BJ (cell line): ENCODE measurements at places on chromosomes 1 and 21. TPM values are rescaled to one million over a fixed set of nuclear protein-coding genes. Genes with fewer than 3 reads are reported as not detected.
A peak's percentile ranks its signal among the peaks of the same experiment; 100 is the strongest.

The AMIGO1 gene
- polyA plus RNA-seq = 2.9 and 3.4 TPM in 2 replicates

GRCh38 chr1:25527946-25528595 lies 15.3 kb upstream of the LDLRAP1 start:
- no peak for DNase-seq

The SSBP3 gene
- polyA plus RNA-seq = 19.6 and 25.9 TPM in 2 replicates

The AGRN gene
- polyA plus RNA-seq = 32.7 and 41.2 TPM in 2 replicates

- no peak for DNase-seq
These were observed 113.4 kb upstream of the ATP1A1 start for GRCh38 chr1:116259663-116260062.

- DNase-seq = no peak
These were observed 5.7 kb upstream of the ARID1A start for GRCh38 chr1:26690157-26690556.

The RPTN gene
- polyA plus RNA-seq = not detected in 2 replicates

- no peak for DNase-seq
These were observed 30.8 kb downstream of the RSPH1 start for GRCh38 chr21:42465008-42465802.

The PLA2G4A gene
- polyA plus RNA-seq = 0.48 and 0.92 TPM in 2 replicates

- DNase-seq = no peak
These were observed 1.7 kb upstream of the MRPS15 start for GRCh38 chr1:36465731-36466369.

DNA sequence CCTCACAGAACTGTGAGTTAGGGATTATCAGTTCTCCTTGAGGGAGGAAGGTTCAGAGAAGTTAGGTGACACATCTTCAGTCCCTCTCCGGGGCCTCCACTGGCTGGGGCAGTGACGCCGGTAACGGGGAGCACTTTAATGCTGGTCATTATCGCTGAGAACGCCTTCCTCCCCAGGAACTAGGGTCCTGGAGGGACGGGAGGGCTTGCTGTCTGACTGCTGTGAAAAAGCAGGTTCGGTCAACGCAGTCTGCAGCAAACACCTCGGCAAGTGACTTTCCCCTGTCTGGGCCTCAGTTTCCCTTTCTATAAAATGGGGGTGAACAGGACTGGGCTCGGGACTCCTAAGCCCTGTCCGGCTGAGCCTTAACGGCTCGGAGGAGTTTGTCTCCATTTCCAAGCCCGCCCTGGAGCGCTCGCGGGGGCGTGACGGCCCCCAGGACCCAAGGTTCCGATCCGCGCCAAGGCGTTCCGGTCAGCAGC lies 341 bp upstream of the TMEM61 start:
- no peak for DNase-seq

DNA sequence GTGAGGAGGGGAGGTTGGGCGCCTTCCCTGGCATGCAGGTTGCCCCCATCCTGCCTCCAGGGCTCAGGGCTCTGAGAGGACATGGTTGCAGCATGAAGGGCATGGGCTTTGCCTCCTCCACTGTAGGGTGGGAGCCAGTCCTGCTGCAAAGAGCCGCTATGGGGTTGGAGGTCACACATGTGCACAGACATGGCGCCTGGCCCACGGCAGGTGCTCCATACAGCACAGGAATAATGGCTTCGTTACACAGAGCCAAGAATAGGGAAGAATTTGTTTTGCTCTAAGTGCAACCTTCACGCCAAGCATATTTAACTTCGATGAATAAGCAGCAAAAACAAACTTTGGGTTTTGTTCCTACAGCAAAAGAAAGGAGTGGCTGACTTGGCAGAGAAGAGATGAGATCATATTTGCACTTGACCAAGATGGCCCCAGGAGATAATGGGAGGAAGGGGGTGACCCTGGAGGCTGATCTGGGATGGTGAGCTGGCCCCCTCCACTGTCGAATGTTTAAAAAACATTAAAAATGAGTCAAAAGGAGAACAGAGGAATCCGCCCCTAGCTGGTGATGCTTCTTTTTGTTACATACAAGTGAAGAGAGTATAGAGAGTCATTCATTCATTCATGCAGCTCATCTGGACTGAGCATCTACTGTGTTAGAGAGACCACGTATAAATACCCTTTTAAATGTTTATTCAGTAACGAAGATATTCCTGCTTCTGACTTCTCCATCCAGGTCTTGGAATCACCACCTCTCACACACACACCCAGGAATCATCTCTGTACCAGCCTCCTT lies 12.4 kb upstream of the C2CD2 start:
- no peak for DNase-seq

GRCh38 chr1:100597061-100597741 lies 59.3 kb downstream of the GPR88 start:
- peak; percentile 38 for DNase-seq

The IGSF5 gene
- polyA plus RNA-seq = not detected in 2 replicates

The TSPEAR gene
- not detected in 2 replicates for polyA plus RNA-seq

DNA sequence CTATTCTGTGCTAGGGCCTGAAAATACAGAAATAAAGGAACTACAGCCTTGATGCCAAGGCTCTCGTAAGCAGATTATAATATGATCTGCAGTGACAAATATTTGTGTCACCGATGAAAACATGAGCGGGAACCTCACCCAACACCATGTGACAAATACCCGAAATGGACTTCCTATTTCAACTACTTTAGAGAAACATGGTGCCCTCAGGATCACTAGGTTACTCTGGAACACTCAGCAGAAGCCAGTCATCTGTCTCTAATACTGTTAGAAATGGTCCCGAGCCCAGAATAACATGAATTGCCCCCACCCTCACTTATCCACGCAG lies 463 bp upstream of the VAMP3 start:
- DNase-seq = no peak

The PLEKHA6 gene
- polyA plus RNA-seq = 3.0 and 4.2 TPM in 2 replicates

The C1QA gene
- not detected in 2 replicates for polyA plus RNA-seq

GRCh38 chr1:55877437-55878232 lies 662.5 kb upstream of the USP24 start:
- DNase-seq = no peak

The TSPAN1 gene
- 0.64 and 1.1 TPM in 2 replicates for polyA plus RNA-seq

DNA sequence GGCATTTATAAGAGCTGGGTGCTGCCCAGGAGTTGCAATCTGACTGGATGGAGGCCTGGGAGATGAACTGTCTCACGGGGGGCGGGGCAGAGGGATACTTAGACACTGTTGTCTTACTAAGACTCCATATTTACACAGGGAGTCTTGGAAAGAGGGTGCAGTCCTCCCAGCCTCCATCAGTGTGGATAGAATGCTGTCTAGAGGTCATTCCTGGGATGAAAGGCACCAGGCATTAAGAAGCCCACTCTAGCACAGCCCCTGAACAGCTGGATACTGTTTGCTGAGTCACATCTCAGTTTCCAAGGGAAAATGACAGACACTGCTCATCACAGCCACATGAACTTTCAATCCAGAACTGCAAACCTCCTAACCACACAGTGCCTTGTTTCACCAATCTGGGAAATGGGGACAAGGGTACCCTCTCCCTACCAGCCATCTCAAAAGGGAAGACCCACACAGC lies 43.3 kb downstream of the SSBP3 start:
- DNase-seq = no peak

The GLIS1 gene
- polyA plus RNA-seq = 0.86 and 1.9 TPM in 2 replicates

DNA sequence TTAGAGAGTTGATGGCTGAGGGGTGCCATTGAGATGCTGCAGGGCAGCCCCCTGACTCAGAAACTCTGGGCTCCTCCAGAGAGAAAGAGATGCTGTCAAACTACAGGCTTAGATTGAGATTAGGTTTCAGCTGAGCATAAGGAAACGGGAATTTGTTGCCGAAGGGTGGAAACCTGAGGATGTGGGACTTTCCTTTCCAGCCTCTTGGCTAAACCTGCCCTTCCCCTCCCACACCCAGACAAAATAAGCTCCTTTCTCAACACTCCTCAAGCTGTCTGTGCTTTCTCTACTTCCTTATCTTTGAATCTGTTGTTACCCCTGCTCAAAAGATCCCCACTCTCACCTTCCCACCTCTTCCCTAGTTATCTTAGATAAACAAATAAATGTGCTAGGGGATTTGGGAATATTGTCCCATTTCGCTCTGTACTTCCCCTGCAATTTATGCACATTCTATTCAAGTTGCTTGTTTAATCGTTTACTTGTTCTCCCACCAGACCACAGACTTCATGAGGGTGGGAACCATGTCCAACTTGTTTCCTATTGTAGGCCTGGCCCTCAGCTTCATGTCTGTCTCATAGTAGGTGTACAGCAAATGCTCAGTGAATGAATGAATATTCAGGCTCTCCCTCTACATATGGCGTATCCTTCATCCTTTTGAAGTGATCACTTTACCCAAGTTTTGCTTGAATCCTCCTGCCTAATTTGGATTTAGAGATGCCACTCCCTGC lies 30.6 kb upstream of the MARK1 start:
- no peak for DNase-seq

The AGMAT gene
- polyA plus RNA-seq = 1.1 and 1.2 TPM in 2 replicates

The PRR9 gene
- not detected in 2 replicates for polyA plus RNA-seq

DNA sequence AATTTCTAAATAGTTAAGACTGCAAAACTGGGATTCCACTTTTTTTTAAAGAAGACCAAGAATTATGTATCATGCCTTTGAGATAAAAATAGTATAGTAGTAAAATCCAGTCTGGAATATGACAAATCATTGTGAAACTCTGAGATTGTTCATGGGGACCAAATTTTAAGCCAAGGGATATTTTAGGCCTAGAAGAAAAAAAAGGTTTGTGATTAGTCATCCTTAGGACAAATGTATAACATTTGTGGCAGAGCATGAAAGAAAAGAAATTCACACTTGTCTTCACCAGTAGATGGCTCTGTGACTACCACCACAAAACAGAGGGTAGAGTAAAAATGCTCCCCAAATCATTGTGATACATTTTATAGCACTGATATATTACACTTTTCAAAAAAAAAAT lies 226.1 kb downstream of the KCTD3 start:
- DNase-seq = peak; percentile 89

The GNG12 gene
- 99.6 and 190 TPM in 2 replicates for polyA plus RNA-seq

The RAB42 gene
- polyA plus RNA-seq = 2.0 and 2.8 TPM in 2 replicates

The CD1C gene
- polyA plus RNA-seq = not detected in 2 replicates

DNA sequence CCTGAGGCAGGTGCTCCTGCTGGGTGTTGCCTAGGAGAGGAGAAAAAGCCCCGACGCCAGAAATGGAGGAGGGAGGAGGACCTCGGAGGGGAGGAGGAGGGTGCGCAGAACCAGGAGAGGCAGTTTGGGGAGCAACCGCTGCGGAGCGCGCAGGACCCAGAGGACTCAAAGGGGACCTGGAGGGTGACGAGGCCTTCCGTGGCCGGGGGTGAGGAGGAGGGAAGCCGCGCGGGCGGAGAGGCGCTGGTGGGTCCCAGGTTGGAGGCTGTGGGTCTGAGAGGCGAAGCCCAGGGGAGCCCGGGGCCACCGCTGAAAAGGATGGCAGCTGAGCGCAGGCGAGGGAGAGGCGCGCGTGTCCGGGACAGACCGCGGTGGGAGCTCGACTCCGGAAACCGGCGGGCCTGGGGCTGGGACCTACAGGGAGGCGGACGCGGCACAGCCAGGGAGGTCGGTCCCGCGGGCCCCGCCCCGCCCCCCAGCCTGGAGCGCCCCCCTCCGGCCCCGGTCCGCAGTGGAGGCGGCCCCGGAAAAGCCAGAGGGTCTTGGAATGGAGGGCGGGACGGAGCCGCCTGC lies 15.1 kb downstream of the RNF223 start:
- DNase-seq = no peak

- DNase-seq = no peak
These were observed 925 bp downstream of the TNNI1 start for GRCh38 chr1:201420608-201421002.

The C4BPA gene
- not detected in 2 replicates for polyA plus RNA-seq

The LCE3E gene
- not detected in 2 replicates for polyA plus RNA-seq

DNA sequence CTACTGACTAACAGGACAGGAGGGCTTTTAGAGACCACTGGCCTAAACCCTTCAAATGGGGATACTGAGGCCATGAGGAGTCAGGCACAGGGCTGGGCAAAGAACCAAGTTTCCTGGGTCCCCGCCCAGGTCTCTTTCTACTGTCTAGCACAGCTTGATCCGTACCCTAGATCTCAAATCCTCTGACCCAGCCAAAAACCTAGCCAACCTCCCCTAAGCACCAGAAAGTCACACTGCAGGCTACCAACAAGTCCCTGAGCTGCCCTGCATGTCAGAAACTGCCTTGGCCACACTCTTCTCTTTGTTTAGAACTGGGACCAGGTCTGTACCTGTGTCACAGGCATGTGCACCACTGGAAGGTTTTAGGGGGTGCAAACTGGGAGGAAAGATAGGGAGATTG lies 33.6 kb downstream of the AHDC1 start:
- no peak for DNase-seq

The KLHDC8A gene
- not detected in 2 replicates for polyA plus RNA-seq

The TOE1 gene
- 12.8 and 19.4 TPM in 2 replicates for polyA plus RNA-seq

DNA sequence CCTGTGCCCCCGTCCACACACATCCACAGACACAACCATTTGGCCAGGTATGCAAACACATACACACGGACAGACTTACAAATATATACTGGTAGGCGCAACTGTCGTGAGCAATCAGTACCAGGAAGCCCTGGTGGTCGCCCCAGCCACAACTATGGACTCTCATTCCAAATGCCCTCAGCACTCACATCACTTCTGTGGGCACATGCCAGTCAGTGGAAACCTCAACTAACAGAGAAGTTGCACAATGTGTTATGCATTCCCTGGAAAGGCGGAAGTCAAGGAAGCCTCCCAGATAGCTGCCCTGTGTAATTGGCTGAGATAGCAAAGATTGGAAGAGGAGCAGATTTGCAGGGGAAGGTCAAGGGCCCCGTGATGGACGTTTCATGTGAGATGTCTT lies 1.4 kb upstream of the HEYL start:
- no peak for DNase-seq

GRCh38 chr1:58401991-58402390 lies 144.5 kb downstream of the OMA1 start:
- no peak for DNase-seq

DNA sequence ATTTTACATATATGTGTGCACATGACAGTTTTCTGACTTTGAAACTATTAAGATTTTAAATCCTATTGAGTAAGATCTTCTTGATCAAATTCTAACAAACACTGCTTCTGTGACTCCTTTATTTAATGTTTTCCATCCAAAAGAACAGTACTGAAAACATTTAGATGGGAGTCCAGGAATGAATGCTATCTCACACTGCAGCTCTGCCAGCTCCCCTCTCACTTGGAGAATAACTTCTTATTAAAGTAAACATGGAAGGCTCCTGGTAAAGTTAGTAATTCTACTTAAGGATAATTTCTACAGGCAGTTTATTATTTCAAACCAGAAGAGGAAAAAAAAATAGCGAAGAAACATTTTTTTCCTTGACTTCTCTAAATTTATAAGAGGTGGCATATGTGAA lies 349.1 kb downstream of the DPYD start:
- DNase-seq = no peak

The TPTE gene
- not detected in 2 replicates for polyA plus RNA-seq

The LRRC7 gene
- 0.22 and 0.25 TPM in 2 replicates for polyA plus RNA-seq

- DNase-seq = no peak
These were observed 20.4 kb upstream of the GNG12 start for GRCh38 chr1:67853704-67854103.

The FAM163A gene
- polyA plus RNA-seq = not detected in 2 replicates
